ENCODE measurements at places on chromosomes 2 and 18.

GRCh38 chr2:136167721-136168475, 49.9 kb upstream of the CXCR4 start:
- DNase-seq = no peak

- DNase-seq = no peak
Measured at GRCh38 chr18:1464444-1465217, 560.0 kb downstream of the ADCYAP1 start.

- no peak for DNase-seq
Measured at GRCh38 chr2:43238176-43238575, 11.8 kb upstream of the ZFP36L2 start.

- no peak for DNase-seq
Measured at GRCh38 chr2:60484133-60484645, 69.3 kb downstream of the BCL11A start.

- no peak for DNase-seq
Measured at GRCh38 chr2:2846332-2847208, 515.5 kb upstream of the MYT1L start.

GRCh38 chr2:18932853-18933252, 343.5 kb upstream of the NT5C1B start:
- DNase-seq = no peak

GRCh38 chr2:19480673-19481072, 122.2 kb upstream of the OSR1 start:
- DNase-seq = no peak

GRCh38 chr18:47993409-47993808, 63.0 kb upstream of the SMAD2 start:
- DNase-seq = no peak

DNA sequence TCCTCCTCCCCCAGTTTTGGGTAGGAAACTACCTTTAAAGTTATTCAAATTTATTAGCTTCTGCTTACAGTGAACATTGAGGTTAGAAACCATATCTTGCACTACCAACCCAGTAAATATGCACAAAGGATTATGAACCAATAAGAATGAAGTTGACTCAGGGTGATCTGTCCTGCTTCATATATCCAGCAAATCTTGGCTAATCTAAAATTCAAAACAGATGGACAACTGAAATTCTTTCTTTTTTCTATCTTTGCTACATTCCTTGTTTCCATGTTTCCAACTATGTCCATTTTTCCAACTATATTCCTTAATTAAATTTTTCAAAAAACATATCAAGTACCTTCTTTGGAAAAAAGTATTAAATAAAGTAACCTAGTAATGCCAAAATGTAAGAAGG, 149.3 kb downstream of the FAM124B start:
- no peak for DNase-seq

GRCh38 chr2:129717560-129718130, 261.8 kb upstream of the RAB6C start:
- no peak for DNase-seq

GRCh38 chr18:48018851-48019250, 88.4 kb upstream of the SMAD2 start:
- peak; percentile 50 for DNase-seq

- DNase-seq = no peak
Measured at GRCh38 chr2:74267068-74267467, 68.7 kb downstream of the MTHFD2 start.

DNA sequence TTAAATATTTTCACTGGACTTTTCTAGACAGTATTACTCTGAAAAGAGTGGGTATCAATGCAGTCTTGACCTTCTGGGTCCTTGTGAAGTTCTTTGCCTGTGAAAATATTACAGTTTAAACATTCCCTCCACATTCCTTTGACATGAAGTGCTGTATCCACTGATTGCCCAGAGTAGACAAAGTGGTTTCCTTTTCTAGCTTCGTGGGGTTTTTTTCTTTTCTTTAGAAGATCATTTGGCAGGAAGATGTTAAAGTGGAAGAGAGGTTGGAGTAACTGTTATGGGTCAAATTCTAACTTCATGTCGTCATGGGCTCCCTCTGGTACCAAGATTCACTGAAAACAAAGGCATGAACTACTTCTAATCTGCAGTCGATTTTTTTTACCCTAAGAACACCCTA, 496.9 kb downstream of the EPHA4 start:
- DNase-seq = no peak

- no peak for DNase-seq
Measured at GRCh38 chr2:121160366-121160765, 124.6 kb downstream of the TFCP2L1 start.

GRCh38 chr18:46341986-46342525, 237.9 kb downstream of the HAUS1 start:
- DNase-seq = peak; percentile 70

DNA sequence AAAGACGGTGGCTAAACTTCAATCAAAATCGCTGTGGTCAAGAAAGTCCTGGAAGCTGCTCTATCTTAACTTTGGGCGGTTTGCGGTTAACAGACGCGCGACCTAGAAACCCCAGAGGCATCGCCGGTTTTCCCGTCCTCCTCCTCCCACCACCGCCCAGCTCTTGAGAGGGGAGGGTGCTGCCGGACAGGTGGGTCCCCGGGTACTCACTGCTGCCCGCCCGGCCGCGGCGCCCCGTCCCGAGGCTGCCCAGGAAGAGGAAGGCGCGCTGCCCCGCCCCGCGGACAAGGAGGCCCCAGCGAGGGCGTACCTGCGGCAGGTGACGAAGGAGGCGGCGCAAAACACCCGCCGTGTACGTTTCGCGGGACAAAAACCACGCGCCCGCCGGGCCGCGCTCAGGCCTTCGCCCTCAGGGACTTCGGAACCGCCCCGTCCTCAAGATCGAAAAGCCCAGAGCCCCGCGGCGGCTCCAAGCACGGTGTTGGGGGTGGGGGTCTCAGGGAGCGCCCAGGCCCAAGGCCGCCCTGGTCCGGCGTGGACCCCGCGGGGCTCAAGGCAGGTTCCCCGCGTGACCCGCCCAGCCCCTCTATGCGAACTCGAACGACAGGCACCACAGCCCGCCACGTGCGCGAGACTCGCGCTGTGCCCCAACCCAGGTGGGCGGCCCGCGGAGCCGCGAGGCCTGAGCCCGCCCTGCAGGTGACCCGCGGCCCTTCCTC, at the start of gene SH3YL1:
Gene SH3YL1 (minus strand): TSS at position 259 of the 719 bp plus-strand sequence. CDS start 48 bp downstream, at position 211.
- no peak for DNase-seq

- DNase-seq = no peak
Measured at GRCh38 chr2:1256632-1257324, 156.5 kb upstream of the TPO start.

DNA sequence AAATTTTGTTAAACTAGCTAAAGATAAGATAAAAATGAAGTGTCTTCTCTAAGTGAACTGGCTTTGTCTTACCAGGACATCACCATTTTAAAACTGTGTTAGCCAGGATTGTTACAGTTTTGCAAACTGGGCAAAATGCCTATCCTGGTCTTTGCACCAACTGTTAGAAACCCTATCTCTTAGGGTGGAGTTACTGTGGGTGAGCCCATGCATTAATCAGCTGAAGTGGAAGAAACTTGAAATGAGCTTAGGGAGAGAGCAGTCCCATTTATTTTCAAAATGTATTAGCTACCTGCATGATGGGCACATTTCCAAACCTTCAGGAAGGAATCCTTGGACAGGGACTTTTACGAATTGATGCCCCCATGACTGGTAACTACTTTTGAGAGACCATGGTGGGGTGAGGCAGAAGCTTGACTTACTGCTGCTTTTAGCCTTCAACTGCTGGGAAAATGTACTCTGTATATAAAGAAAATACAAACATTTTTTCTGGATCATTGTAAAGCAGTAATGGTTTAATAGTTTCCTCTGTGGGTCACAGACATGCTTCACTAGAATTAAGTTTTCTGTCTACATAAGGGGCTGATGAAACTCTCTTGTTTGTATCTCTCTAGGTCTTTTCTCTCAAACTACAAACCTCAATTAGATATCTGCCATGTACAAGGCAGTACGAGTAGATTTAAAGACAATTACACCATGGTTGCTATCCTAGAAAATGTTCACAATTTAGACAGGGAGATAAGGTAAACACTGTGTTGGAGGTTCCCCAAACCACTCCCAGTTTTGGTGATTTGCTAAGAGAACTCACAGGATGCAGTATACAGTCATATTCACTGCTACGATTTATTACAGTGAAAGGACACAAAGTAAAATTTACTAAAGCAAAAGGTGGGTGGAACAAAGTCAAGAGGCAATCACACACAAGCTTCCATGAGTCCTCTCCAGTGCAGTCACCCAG, 321.4 kb upstream of the MMADHC start:
- DNase-seq = no peak

DNA sequence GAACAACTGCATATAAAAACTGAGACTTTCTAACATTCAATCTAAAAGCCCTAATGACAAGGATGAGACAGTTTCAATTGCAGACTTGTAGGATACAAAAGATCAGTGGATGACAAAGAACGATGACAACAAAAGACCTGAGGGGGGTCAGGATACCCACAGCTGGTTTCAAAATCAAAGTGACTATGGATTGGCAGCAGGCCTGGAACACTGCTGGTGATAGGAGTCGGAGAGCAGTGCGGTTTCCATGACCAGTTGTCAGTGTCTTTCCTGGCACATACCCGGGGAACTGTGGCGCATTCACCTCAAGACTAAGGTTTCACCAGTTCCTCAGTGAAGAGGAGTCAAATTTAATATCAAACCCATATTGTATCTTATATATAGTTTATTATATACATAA, 42.0 kb downstream of the EHD3 start:
- no peak for DNase-seq

DNA sequence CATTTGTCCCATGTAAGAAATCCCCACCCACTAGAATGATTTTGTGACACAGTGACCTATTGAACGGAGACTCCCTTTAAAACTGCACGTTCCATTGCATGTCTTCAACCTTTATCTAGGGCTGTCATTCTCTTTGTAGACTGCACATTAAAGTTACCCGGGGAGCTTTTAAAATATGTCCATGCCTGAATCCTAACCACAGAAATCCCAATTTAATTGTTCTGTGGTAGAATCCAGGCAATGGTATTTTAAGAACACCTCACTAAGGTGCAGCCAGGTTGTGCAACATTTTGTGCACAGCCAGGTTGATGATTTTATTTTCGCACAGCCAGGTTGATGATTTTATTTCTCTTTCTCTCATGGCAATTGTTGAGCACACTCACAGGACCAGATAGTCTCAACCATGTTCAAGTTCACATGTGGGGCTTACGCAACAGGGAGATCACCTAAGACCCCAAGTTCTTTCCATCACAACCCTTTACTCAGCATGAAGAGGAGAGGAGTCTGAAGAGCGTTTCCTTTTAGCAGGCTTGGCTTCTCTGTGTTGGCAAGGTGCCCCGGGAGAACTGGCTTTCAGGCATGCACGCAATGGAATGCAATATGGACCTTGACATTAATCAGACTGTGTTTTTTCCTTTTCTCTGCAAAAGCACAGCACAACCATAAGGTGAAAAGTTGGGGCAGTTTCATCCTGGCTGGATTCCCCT, 467.3 kb upstream of the ETAA1 start:
- no peak for DNase-seq

DNA sequence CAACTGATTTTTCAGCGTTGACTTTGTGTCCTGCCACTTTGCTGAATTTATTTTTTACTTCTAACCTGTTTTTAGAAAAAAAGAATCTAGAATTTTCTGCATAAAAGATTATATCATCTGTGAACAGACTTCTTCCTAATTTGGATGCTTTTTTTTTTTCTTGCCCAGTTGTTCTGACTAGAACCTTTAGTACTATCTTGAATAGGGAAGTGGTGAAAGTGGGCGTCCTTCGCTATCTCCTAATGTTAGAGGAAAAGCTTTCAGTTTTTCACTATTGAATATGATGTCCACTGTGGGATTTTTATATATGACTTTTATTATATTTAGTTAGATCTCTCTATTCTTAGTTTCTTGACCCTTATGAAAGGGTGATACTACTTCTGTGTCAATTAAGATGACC, 25.7 kb upstream of the KCNJ13 start:
- DNase-seq = no peak

GRCh38 chr18:51498085-51498855, 300.8 kb upstream of the MEX3C start:
- no peak for DNase-seq

DNA sequence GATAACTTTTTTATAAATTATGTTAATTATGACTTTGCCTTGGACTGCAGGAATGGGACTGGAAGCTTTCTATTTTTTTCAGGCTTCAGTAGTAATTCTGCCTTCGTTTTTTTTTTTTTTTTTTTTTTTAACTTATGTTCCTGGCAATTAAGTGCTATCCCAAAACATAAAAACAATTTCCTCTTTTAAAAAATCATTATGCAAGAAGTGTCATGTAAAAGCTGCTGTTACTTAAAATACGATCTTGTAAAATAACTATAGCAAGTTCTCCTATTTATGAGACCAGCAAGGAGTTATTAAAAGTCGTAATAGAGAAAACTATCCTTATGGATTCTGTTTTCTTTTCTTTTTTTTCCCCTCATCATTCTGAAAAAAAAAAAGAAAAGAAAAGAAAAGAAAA, 301.6 kb upstream of the FBXO11 start:
- no peak for DNase-seq

DNA sequence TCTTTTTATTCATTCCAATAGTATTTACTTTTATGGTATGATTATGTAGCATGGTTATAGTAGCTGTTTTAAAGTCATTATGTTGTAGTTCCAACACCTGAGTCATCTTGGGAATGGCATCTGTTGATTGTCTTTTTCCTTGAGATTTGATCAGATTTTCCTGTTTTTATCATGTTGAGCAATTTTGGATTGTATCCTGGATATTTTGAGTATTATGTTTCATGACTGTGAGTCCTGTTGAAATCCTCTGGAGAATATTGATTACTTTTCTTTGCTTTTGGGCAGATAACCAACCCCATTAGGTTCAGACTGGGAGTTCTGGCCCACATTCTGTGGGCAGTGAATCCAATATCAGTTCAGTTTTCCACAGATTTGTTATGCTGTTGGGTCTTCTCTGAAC, 163.2 kb upstream of the SPRED2 start:
- DNase-seq = no peak

DNA sequence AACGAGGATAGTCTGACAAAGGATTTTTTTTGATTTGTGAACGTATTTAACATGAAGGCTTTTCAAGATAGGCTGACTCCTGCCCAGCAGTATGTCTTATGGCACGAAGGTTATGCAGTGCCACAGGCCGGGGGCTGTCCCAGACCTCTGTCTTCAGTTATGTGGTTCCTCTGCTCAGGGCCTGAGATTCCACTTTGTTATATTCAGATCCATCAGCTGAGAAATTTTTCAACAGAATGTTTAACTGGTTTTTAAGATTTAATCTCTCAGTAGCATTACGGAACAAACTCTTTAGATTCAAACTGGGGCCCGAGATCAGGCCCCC, 20.0 kb downstream of the C2orf74 start:
- DNase-seq = no peak

DNA sequence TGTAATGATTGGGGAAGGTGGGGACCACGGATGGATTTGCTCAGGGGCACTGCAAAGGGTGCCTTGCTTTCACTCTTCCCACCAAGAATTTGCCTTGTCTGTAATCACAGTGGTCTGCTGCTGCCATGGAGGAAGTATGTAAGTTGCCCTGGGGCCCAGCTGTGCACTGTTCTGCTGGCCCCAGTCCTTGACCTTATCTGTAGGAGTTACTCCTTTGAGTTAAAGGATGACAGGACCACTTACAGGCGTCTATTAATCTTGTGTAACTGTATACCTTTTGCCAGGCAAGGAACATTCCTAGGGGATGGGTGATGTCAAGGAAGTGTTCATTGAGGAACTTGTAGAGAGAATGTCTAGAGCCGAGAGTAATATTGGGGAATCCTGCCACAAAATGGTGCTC, 212.8 kb upstream of the LRRTM1 start:
- no peak for DNase-seq

GRCh38 chr2:196354186-196354585, 182.8 kb upstream of the STK17B start:
- DNase-seq = no peak
